ENCODE measurements at places on chromosomes 5 and 9.

GRCh38 chr5:36985387-36985786 is 108.8 kb downstream of the NIPBL start:
- no peak for DNase-seq

DNA sequence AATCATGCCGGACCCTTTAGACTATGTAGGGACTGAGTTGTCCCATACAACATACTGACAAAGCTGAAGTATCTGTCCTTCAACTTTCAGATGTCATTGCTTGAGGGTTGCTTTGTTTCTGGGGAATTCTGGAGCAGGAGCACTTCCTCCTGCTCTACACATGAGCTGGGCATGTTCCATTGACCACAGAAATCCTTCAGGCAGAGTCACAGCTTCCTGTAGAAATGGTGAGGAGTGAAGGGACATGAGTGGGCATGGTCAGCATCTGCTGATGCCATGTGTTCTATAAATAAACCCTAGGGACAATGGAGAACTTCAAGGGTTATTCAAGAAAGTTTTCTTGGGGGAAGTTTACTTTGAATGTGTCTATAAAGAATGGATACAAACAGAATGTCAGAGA is 296.6 kb upstream of the FBXL7 start:
- DNase-seq, result no peak

GRCh38 chr5:44619875-44620610 is 188.7 kb upstream of the MRPS30 start:
- DNase-seq, result no peak

GRCh38 chr5:154849791-154850201 is 607 bp downstream of the FAXDC2 start:
- DNase-seq, result no peak

DNA sequence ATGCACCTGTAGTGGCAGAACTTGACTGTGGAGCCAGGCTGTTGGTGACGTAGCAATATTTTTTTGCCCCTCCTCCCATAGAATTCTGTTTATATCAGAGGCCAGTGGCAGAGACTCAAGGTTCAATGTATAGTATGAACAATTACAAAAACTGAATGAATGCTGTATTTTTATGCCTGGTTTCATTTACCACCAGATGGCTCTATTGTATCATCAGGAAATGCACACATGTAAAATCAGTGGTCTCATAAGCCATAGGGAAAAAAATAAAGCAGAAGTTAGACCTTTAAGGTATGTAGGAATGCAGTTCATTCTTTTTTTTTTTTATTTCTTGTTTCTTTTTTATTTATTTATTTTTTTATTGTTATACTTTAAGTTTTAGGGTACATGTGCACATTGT is 43.6 kb downstream of the CCDC192 start:
- no peak for DNase-seq

- DNase-seq, result no peak
Observed at GRCh38 chr5:151213803-151214613, 9.9 kb downstream of the CCDC69 start.

DNA sequence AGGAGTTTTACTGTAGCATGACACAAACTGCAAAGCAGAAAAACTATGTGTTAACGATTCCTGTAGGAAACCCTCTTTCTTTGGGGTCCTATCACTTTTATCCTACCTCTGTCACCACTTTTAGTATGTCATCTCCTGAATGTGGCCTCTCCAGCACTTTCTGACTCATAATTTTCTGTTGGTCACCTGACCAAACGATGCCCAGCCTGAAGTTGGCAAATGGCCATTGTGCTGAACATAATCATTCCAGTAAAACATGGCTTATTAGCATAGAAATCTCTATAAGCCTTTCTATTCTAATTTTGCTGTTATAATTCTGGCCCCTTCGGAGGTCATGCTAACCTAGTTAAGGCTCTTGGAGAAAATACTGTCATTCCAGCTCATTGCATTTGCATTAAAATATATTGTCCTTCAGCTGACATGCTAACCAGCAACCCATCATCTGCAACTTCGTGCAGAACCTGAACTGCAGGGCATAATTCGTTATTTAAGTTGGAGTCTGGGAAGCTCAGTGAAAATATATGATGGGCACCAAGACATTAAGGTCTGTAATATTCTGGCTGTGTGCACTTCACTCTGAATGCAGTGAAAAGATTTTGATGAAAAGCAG is 140.3 kb downstream of the NMUR2 start:
- DNase-seq, result no peak

GRCh38 chr5:67031057-67031443 is 165.5 kb downstream of the CD180 start:
- DNase-seq, result no peak

- no peak for DNase-seq
Observed at GRCh38 chr5:64682608-64683007, 7.7 kb upstream of the SHISAL2B start.

DNA sequence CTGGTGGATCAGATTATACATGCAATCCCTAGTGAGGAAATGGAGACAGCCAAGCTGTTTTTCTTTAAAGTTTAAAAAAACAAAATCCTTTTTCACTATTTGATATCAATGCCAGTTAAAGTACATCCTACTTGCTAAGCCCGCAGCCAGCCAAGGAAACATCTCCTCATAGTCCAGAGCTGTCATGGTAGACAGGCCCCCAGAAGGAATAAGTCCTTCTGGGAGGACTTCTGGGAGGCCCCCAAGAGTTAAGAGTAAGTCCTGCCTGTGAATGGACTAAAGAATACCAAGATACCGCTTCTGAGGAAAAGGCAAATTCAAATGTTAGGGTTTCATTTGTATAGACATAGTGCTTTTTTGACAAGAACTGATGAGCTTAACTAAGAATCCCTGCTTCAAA is 38.3 kb downstream of the MOCS2 start:
- DNase-seq, result no peak

DNA sequence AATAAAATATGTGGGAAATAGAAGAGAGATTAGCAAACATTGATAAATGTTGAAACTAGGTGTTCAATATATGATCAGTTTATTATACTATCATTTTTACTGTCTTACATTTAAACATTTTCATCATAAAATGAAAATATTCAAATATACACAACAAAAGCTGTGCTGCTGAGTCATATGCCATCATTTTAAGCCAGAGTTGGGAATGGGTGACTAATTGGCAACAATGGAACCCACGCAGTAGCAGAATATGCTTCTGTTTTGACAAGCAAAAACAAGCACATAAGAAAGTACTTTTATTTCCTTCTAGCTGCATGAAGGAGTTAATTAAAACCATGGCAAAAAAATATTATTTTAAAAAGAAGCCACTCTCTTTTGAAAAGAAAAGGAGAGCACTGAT is 340.0 kb upstream of the EDIL3 start:
- DNase-seq, result no peak

DNA sequence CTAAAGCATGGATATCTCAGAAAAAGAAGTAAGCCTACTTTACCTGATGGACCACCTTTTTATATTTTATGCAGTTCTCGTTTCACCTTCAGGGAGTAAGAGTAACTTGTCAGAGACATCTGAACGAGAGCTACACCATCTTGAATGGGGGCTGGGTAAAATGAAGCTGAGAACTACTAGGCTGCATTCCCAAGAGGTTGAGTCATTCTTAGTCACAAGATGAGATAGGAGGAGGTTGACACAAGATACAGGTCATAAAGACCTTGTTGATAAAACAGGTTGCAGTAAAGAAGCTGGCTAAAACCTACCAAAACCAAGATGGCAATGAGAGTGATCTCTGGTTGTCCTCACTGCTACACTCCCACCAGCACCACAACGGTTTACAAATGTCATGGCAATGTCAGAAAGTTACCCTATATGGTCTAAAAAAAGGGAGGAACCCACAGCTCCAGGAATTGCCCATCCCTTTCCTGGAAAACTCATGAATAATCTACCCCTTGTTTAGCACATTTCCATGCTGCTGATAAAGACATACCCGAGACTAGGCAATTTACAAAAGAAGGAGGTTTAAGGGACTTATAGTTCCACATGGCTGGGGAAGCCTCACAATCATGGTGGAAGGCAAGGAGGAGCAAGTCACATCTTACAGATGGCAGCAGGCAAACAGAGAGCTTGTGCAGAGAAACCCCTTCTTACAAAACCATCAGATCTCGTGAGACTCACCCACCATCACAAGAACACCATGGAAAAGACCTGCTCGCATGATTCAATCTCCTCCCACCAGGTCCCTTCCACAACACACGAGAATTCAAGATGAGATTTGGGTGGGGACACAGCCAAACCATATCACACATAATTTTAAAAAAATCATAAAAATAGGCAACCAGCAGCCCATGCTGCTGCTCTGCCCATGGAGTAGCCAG is 62.5 kb downstream of the GIN1 start:
- DNase-seq, result no peak

GRCh38 chr5:31273631-31274378 is 80.3 kb downstream of the CDH6 start:
- no peak for DNase-seq

GRCh38 chr9:135787317-135787716 is 85.3 kb downstream of the KCNT1 start:
- DNase-seq, result no peak

- DNase-seq, result no peak
Observed at GRCh38 chr5:155532621-155533311, 519.2 kb downstream of the KIF4B start.

GRCh38 chr5:66813306-66813705 is 217.1 kb downstream of the MAST4 start:
- no peak for DNase-seq

GRCh38 chr9:25678846-25679360 is 659 bp upstream of the TUSC1 start:
- no peak for DNase-seq

- DNase-seq, result no peak
Observed at GRCh38 chr9:132983491-132984201, 5.2 kb downstream of the GFI1B start.

DNA sequence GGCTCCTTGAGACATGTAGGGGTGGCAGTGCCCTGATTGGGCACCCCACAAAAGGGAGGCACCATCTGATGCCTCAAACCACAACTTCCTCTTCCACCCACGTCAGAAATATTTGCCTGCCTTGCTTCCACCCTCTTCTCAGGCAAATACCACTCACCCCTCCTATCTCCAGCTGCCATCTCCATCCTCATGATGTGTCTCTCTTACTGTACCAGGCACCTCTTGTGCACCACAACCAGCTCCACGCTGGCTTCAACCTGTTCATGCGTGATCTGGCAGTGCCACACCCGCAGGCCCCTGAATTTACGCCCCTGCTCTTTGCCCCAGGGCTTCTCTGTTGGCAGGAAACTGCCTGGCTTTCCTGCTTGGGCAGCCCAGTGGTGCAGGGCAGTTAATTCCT is 87.8 kb upstream of the HSPA9 start:
- DNase-seq, result no peak

- no peak for DNase-seq
Observed at GRCh38 chr9:131237291-131237690, 39.0 kb downstream of the FAM78A start.

- DNase-seq, result no peak
Observed at GRCh38 chr5:173534664-173535063, 81.8 kb downstream of the BOD1 start.

GRCh38 chr9:97985058-97985861 is 2.1 kb downstream of the ANP32B start:
- no peak for DNase-seq

DNA sequence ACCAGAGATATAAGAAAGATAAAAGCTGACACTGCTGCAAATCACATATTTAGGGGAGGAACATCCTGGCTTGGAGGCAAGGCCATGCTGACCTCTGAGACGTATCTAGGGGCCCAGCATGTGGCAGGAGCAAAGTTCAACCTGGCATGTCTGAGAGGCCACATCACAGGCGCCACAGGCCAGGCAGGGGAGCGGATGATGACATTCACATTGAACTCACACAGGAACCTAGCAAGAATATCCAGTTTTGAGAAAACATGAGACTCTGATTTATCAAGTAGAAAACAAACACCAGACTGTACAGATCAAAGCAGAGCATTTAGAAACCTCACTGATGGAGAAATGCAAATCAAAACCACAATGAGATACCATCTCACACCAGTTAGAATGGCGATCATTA is 64.2 kb upstream of the STK32A start:
- no peak for DNase-seq

GRCh38 chr5:121415270-121415669 is 436.4 kb upstream of the FTMT start:
- no peak for DNase-seq

DNA sequence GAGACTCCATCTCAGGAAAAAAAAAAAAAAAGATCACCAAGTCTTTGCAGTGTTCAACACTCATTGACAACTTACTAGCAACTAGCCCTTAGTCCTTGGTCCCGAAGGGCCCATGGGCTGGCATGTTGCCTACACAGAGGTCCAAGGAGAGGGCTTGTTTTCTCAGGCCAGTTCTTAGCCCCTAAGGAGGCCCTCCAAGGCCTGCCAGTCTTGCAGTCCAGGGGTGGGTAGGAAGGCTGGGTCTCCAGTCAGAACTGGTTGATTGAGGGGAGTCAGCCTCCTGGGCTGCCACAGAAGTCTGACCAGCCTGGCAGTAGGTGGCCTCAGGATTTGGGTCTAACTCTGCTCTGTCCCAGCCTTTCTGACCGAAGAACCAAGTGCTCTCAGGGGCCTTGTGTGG is 32.7 kb downstream of the IER5L start:
- DNase-seq, result no peak

DNA sequence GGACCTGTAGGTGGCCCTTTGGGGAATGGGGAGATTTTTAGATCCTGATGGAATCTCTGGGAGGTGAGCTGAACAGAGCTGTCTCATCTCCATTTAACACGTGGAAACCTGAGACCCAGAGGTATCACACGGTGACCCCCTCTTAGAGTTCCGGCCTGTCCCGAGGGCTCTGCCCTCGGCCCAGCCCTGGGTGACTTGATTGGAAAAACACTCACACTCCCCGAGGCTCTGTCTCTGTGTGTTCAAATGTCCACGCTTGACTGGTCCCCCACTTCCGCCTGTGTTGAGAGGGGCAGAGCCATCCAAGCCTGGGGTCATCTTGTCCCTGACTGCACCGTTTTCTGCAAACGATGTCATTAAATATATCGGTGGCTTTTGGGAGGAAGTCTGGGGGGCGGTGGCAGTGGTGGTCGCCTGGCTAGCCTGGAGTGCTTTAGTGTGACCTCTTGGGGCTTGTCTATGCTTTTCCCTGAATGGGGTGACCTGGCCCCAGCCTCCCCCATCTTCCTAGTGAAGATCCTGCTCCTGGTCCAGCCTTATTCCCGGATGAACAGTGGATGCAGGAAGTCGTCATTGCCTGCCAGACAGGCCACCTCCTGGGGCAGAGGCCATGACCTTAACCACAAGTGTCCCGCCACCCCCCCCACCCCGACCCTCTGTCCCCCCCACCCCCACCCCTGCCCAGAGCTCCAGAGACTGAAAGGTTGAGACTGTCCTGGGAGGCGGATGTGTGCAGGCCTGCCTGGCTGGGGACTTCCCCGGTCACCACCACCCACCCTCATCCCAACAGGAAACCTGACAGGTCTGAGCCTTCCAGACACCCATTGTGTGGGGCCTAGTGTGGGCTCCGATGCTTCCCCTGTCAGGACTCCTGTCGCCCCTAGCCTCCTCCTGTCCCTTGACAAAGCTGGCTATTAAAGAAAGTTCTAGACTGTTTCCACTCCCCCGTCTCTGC is 5.3 kb upstream of the DAB2IP start:
- no peak for DNase-seq

All from stimulated activated CD8-positive, alpha-beta memory T cell treated with anti-CD3 and anti-CD28 coated beads, Interleukin-15, amount 100 ng/mL, for 24 hours (primary cell).